Inflammatory macrophage treated with lipopolysaccharide for 1 hour (primary cell): ENCODE measurements at places on chromosomes 12 and 14.

GRCh38 chr12:130825771-130826150 is 13.3 kb downstream of the STX2 start:
- no peak for DNase-seq

DNA sequence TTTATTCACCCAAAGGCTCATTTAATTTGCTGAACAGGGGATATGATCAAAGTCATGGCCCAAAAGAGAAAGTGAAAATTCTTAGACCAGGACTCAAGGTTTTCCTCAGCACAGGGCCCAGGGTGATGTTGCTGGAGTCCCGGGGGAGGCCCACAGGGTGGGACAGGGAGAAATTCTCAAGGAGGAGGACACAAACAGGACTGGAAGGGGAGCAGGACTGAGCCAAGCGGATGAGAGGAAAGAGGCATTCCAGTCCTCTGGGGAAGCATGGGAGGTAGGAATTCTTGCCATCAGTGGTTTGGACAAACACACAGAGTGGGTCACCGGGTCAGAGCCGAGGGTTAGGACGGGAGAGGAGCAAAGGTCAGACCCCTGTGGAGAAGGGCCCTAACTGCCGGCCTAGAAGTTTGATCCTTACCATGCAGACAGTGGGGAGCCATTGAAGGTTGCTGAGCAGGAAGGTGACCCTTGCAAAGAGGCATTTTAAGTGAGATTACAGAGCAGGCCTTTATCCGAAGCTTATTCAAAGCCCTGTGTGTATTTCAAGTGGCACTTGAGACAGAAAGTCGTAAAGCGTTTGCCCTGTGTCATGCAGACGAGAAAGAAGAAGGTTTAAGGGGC is 68.4 kb upstream of the PTGR2 start:
- no peak for DNase-seq

GRCh38 chr12:77648716-77649115 is 182.0 kb upstream of the NAV3 start:
- DNase-seq = no peak

- DNase-seq = no peak
Observed at GRCh38 chr12:116636608-116637519, 77.7 kb downstream of the MAP1LC3B2 start.

- DNase-seq = no peak
Observed at GRCh38 chr14:30658645-30659044, 36.5 kb downstream of the SCFD1 start.

DNA sequence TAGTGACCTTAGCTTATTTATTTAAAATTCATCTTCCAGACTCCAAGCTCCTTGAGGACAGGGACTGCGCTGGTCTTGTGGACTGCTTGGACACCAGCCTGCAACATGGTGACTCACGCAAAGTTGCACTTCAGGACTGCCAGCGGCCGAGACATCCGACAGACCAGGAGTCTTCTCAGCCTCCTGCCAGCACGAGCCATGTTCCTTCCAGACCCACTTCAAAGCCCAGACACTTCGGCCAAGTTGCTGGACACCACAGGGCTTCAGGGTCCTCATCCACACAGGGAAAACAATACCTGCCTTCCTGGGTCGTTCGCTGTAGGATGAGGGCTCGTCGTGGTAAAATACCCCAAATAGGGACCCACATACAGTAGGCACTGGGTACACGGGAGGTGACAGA is 88.7 kb downstream of the BCL11B start:
- DNase-seq = no peak

GRCh38 chr12:84497819-84498218 is 414.8 kb downstream of the SLC6A15 start:
- DNase-seq = no peak

DNA sequence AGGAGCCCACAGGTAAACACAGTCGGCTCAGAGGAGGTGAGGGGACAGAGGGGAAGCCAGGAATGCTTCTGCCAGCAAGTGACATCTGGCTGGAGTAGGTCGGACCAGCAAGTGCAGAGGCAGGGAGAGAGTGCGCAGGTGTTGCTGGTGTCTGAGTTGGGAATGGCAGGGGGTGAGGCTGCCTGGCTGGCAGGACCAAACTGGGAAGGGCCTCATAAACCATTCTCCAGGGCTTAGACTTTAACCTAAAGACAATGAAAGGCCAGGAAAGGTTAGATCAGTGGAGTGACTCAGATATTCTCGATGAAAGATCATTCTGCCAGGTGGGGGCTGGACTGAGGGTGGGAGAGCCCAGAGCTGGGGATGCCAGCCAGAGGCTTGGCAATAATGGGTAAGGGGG is 66.4 kb downstream of the ITPK1 start:
- DNase-seq = no peak

DNA sequence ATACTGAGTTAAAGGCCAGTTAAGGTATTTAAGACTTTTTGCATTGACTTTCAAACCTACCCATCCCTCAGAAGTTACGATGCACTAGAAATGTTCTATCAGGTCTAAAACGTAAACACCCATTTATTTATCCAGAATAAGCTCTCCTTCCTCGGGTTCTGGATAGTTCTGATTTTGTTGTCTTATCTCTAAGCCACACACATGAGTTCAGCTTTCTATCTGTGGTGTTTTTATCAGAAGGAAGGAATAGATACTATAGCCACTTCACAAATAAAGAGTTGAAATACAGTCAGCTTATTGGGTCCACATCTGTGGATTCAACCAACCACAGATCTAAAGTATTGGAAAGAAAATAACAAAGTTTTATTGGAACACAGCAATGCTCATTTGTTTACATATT is 5.4 kb downstream of the SFSWAP start:
- no peak for DNase-seq

DNA sequence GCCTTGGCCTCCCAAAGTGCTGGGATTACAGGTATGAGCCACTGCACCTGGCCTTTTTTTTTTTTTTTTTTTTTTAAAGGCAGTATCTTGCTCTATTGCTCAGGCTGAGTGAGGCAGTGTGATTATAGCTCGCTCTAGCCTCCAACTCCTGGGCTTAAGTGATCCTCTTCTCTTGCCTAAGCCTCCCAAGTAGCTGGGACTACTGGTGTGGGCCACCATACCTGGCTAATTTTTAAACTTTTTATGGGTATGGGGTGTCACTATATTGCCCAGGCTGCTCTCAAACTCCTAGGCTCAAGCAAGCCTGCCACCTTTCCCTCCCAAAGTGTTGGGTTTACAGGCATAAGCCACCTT is 58.6 kb downstream of the DIP2B start:
- no peak for DNase-seq

- no peak for DNase-seq
Observed at GRCh38 chr14:75343911-75344310, 65.3 kb downstream of the FOS start.

DNA sequence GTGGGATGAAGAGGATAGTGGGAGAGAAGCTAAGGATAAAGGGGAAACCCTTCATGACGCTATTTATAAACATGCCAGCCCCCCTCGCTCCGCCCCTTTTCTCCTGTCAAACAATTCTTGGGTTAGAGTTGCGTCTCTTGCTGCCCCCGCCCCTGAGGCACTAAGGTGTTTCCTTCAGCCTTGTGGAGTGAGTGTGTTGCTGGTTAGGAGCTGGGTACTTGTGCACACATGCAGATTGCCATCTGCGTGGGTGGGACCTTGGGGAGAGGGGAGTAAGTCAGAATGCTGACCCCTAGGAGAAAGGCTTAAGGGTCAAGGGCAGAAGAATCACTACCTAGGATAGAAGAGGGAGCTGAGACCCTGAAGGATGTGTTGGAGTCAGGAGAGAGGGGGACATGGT is 5.4 kb downstream of the FOXJ2 start:
- no peak for DNase-seq

DNA sequence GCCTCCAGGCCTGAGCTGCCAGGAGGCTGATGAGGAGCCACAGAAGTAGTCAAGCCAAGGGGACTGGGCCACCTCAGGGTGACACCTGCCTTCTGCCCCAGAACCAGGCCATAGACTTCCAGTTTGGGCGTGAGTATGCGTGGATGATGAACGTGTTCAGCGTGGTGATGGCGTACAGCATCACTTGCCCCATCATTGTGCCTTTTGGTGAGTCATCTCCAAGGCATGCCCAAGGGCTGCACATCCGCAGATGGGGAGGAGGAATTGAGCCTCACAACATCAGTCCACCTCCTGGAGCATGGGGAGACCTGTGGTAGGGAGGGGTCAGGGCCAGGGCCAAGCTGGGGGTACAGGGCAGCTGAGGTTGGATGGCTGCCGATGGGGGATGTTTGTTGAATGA is 22.3 kb downstream of the NGB start:
- no peak for DNase-seq

- DNase-seq = no peak
Observed at GRCh38 chr14:103659631-103660030, 30.6 kb downstream of the KLC1 start.

DNA sequence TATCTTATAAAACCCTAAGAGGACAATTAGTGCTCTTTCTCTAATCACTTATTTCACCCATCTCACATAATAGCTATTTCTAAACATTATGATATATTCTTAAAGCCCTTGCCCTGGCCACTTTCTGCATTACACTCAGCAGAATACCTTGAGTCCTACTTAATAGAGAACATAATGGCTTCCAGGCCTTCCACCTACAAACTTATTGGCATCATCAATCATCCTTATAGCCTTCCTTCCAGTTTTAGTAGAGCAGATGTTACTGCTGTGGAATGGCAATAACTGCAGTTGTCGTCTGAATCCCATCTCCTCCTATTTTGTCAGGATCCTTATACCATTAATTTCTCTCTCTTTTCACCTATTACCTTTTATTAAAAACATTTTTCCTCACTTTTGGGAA is 1127.4 kb downstream of the LRFN5 start:
- no peak for DNase-seq

- no peak for DNase-seq
Observed at GRCh38 chr14:94175011-94175745, 1.1 kb downstream of the PPP4R4 start.

- DNase-seq = no peak
Observed at GRCh38 chr12:104553421-104553820, 96.7 kb downstream of the CHST11 start.

DNA sequence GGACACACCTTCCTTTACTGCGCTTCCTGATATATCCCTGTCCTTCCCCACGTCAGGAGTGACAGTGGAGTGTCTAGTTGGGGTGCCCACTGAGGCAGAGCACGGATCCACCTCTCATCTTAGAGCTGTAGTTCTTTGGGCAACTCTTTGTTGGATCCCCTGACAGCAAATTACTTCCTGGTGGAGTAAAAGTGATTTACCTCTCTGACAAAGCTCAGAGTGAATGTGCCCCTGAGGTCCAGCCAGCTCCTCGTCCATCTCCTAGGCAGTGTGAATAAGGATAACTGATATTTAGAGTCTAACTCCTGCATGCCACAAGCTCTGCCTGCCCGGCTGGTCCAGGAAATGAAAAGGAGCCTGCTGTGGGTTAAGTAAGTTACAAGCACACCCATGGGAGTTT is 16.0 kb downstream of the AHSA1 start:
- no peak for DNase-seq

DNA sequence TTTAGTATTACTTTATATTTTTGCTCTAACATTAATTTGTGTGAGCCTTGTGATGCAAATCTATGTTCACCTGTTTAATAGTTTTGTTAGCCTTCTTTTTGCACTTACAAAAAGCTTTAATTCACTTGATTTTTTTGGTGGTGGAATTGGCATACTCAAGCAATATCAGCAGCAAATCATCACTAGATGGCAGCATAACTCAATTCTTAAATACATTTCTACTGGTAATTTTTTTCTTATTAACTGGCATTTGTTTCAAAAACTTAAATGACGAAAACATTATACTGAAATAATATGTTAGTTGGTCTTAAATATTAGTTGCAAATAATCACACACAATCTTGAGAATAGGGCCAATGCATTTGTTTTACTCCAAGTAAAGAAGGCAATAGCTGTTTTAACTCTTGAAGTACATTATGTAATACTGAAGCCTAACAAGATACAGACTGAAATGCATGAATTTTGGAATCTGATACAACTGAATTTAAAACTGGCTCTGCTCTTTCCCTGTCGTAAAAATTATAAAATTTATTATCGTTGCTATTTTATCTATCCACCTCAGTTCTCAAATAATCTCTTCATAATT is 151.5 kb downstream of the ATXN7L3B start:
- DNase-seq = no peak

GRCh38 chr14:103118663-103119404 is 4.4 kb upstream of the TNFAIP2 start:
- DNase-seq = peak; percentile 92

- DNase-seq = peak; percentile 1
Observed at GRCh38 chr12:67910360-67911274, 78.6 kb upstream of the IFNG-AS1 start.

DNA sequence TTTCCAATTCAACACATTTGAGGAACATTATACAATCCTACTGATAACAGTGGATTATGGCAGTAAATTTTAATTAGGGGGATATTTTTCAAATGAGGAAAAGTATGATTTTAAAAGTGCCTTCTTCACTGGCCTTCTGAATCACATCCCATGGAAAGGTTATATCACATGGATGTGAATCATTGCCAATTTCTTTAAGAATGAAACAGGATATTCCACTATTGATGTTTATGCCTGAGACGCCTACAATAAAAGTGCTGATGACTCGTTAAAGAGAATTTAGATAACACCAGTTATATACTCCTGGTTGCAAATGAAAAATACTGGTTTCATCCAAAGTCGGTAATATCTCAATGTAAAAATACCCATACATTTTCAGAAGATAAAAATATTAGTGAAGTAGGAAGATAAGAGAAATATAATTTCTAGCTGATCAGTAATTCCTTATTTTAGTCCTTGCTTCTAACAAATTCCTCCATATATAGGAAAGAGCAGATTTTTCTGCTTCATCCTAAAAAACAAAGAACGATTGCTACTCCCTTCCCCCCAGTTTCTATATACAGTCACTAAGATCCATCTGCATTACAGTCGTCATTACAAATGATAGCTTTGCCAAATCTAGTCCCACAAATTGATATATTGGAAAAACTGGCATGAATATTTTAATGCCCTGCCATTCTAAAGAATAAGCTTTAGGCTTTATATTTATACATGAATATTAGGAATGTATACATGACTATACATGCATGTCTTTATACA is 139.5 kb upstream of the SOX5 start:
- DNase-seq = no peak

- DNase-seq = no peak
Observed at GRCh38 chr14:90940318-90940962, 120.0 kb downstream of the RPS6KA5 start.

- peak; percentile 78 for DNase-seq
Observed at GRCh38 chr14:20295067-20295466, 10.7 kb downstream of the TTC5 start.

- DNase-seq = no peak
Observed at GRCh38 chr14:98494582-98494981, 777.4 kb downstream of the BCL11B start.

GRCh38 chr12:76560086-76560491 is 518 bp upstream of the OSBPL8 start:
- DNase-seq = peak; percentile 32

DNA sequence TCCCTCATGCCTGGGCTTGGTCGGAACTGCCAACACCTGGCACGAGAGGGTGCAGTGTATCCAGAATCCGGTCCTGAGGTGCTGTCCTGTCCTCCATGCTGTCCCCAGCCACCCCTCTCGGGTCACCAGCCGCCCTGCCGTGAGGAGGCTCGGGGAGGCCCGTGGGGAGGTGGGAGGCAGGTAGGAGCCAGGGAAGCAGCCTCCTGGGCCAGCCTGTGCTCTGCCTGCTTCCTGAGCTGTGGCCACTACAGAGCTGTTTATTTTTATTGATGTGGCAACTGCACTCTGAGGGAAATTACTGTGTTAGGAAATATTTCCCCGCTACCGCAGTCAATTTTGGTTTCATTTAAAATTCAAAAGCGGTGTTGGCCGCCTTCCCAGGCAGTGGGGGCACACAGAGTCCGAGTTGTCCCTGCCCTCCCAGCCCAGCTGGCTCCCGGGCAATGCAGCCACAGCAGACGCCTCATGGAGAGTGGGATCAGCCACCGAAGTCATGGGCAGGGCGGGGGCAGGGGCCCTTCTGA is 18.3 kb downstream of the NOC4L start:
- peak; percentile 76 for DNase-seq

GRCh38 chr12:85413266-85413665 is 133.2 kb downstream of the ALX1 start:
- no peak for DNase-seq
